CD4-positive, alpha-beta T cell treated with Interleukin-6 at 100 ng/mL for 8 hours (primary cell): ENCODE measurements at places on chromosomes 7 and 10.

DNA sequence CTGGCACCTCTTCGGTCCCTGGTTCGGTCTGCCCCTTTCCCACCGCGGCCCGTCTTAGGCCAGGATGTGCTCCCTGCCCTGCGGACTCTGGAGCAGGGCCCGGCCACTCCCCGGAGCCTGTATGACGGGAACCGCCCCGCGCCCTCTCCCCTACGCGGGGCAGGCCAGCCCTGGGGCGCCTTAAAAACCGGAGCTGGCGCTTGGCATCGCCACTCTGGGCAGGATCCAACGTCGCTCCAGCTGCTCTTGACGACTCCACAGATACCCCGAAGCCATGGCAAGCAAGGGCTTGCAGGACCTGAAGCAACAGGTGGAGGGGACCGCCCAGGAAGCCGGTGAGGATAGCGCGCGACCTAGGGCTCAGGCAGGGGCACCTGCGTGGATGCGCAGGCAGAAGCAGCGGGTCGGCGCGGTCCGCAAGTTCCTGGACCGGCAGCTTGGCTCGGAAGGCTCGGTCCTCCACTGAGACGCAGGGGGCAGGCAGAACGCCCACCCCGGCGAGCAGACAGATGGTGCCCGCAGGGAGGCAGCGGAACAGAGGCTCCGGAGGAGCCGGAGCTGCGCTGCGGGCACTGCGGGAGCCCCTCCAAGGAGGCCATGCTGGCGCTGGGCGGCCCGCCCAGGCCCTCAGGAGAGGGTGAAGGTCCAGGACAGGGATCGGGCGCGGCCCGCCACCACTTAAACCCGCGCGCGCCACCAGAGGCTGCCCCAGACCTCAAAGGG, at the start of gene ADIRF:
Gene ADIRF (plus strand): TSS at position 212 of the 723 bp plus-strand sequence. CDS start 63 bp downstream, at position 275.
- no peak for DNase-seq

DNA sequence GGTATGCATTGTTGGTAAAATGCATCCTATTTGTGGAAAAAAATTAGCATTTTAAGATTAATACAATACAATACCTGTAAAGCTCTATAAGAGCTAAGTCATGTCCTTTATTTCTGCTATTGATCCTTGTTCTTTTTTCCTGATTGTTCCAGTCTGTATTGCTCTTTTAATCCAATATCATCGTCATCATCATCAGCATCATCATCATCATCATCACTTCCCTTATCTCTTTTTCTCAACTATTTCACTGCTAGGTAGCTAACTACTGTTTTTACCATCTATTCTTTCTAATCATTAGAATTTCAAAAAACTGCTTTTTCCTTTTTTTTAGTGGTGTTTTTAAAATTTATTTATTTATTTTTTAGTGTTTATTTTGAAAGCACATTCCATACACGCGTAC, 71.2 kb downstream of the ABCC2 start:
- DNase-seq = no peak

DNA sequence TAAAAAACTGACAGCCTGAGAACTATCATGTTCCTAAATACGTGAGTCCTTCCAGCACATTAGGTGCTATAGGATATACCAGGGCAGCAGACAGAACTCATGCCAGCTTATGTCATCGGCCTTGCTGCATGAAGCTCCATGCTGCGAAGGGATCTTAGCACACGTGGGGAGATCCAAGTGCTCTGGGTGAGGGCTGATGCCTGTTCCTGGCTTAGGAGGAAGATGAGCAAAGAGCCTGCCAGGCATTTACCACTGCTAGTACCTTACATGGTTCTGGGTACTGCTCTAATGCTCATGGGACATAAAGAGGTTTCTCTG, 43.2 kb downstream of the SVIL start:
- no peak for DNase-seq

DNA sequence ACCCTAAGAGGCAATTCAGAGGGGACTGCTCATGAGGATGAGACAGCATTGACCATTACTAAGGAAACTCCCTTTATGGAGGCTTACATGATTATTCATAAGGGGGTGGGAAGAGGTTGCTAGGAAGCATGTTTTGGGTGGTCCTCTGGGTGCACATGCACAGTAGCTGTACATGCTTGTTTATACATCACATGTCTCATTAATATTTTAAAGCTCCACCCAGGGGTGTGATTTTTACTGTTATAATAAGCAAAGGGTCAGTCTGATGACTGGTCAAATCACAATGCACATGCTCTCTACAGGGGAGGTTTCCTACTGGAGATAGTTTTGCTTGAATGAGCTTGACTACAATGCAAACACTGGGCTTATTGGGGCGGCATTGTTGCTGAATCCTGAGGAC, 23.8 kb upstream of the PPP1R9A start:
- DNase-seq = no peak
